ENCODE measurements at places on chromosomes 1 and 21. TPM values are rescaled to one million over a fixed set of nuclear protein-coding genes. Genes with fewer than 3 reads are reported as not detected.
A peak's percentile ranks its signal among the peaks of the same experiment; 100 is the strongest.

LAMC2 gene
- 27.6 TPM for total RNA-seq

GRCh38 chr1:223788746-223789415 lies 56.9 kb downstream of the TP53BP2 start:
- DNase-seq, result no peak

PLEKHA6 gene
- 2.9 TPM for total RNA-seq

DNA sequence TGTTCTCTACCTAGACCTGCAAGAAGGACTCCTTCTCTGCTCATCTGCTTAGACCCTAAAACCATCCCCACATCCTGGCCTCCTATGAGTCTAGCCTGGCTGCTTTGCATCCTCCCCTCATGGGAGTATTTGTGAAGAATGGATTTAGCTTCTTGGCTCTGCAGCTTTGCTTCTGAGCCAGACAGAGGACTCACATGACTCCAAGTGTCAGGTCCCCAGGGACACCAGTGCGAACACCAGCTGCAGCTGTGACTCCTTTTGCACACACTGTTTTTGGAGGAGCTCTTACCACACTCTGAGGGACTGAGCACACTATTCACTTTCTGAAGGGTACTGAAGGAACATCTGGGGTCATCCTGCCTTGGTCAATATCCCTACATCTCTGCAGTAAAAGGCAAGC lies 131.8 kb upstream of the SGIP1 start:
- DNase-seq, result peak; percentile 65

REN gene
- 4.3 TPM for total RNA-seq
